Spleen (tissue), 13 donors: ENCODE measurements at places on chromosomes 12 and 14.
A peak's percentile ranks its signal among the peaks of the same experiment; 100 is the strongest.

DNA sequence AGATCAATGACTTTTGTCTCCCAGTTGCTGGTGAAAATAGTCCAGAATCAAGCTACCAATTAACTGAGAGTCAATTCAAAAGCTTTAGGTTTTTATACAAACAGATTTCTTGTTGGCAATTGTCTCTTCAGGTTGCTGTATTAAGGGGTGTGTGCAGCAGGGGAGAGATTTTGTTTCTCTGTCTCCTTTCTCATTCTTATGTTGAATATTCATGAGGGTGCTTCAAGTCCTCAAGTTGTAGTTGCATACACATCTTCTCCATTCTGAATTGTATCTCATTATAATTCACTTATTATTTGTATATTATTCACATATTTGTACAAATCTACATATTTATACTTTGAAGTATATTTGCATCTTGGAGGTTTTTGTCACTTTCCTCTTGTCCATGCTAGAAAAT is 126.7 kb upstream of the PTPRQ start:
- DNase-seq = no peak

GRCh38 chr12:34397591-34398365 is 375.5 kb downstream of the ALG10 start:
- peak; percentile 50 for DNase-seq

DNA sequence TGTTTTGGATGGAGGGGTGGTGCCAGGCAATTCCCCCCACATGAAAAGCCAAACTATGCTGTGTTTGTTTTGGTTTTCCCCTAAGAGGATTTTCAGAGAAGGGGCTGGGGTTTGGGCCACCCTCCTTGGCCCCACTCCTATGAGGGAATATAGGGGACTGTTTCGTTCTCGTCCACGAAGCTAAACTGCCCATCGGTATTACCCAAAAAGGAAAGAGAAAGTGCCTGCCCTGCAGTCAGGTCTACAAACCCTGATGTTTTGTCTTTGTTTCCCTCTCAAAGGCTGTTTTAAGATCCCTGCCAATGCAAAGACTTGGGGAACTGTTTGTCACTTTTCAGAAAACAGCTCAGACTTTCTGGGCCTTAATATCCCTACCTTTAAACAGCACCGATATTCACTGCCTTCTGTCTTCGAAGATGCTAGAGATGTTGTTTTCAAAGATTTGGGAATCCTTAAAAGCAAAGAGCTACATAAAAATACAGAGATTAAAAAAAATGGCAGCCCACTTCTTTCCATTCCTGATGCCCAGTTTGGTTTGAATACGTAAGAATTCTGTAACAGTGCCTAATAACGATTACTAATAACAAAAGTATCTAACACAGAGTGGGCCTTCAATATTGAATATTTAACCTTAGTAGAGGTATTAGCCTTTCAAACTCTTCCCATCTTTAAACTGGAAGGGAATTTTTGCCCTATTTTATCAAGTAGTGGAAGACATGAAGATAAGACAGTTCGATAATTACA is 518.4 kb downstream of the MED13L start:
- no peak for DNase-seq

DNA sequence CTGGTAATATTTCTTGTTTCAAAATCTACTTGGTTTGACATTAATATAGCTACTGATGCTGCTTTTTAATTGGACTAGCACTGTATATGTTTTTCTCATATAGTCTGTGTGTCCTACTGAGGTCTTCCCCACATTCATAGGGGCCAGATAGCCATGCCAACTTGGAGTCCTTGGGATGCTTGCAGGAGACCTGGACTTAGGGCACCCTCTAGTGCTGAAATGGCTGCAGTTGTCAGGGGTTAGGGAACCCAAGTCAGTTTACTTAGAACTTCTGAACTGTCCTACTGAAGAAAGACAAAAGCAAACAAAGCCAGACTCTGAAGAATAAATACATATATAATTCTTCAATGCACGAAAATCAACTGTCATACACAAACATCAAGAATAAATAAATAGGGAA is 279.9 kb upstream of the SYT1 start:
- no peak for DNase-seq

GRCh38 chr12:112239020-112239419 is 113.7 kb downstream of the TRAFD1 start:
- no peak for DNase-seq

GRCh38 chr14:65421201-65421981 is 8.9 kb downstream of the FUT8 start:
- DNase-seq = no peak

DNA sequence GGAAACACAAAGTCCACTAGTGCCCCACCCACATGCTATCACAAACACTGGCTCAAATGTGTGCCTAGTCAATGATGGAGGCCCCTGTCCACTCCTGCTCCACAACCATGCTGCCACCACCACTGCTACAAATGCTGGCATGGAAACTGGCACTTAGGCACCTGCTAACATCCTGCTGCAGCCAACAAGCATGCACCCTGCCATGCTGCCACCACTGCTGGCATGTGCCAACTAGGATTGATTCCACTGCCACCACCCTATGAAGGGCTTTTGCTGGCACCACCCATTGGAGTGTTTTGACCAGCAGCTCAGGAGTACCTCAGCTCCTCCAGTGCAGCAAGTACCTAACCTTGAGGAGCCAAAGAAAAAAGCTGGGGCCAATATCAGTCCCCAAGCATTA is 236.6 kb downstream of the CCDC59 start:
- DNase-seq = no peak

DNA sequence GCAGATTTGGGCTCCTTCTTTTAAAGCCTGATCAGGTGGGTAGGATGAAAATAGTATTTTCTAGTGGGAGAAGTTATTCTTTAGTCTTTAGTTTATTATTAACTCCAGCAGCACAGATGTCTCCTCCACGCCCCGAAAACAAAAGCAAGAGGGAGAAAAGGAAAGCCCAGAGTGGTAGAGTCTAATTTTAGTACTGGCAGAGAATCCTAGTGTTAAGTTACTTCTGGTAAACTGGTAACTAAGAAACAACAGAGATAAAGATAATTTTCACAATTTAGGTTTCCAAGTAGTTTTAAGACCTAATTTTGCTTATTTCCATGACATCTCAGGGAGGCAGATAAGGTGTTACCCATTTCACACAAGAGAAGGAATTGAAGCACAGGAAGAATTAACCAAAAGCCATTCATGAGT is 16.3 kb downstream of the ATP5MC2 start:
- no peak for DNase-seq

- peak; percentile 61 for DNase-seq
Observed at GRCh38 chr12:130435826-130436225, 98.1 kb downstream of the PIWIL1 start.

DNA sequence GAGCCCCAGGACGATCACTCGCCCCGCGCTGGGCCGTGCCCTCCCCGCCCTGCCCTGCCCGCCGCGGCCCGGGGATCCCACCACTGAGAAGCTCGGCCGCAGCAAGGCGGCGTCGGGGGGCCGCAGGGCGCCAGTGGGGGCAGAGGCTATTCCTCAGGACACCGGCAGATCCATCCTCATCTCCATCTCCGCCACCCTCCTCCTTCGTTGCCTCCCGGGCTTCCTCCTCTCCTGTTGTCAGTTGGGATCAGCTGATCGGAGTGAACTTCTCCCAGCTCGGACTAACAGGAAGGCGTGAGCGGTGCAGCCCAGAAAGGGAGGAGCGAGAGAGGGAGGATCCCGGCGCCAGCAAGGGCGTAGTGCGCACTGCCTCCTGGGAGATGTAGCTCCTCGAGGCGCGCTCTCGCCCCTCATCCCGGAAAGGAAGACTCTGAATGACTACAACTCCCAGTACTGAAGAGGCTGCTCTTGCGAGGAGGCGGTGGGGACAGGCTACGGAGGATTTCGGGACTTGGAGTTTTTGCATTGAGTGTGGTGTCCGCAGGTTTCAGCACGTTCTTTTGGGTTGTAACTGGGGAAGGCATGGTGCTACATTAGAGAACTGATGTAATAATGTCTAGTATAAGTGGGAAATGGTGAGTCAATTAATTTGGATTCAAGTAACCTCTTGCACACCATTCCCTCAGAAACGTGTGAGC is at the start of gene ZFYVE1:
ZFYVE1 (minus strand) TSS at position 262 of the 698 bp plus-strand sequence. CDS start 2,598 bp downstream, outside the sequence.
- peak; percentile 98 for DNase-seq

DNA sequence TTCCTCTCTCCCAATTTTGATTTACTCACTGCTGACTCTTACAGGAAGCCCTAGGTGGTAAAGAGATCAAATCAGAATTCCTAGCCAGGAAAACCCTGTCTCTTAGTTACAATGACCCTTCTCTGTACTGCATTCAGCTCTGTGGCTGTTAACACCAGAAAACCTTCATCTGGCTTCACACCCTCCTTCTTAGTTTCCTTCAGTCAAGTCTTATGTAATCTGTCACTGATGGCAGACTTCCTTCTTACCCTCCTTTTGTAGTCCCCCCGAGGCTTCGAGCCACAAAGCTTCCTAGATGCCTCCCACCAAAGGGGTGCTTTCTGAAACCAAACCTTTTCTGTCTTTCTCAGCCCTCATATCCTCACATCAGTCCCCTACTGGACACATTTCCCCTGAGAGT is 16.5 kb downstream of the NGDN start:
- no peak for DNase-seq

- DNase-seq = no peak
Observed at GRCh38 chr12:126588586-126589249, 1523.5 kb downstream of the AACS start.

- no peak for DNase-seq
Observed at GRCh38 chr12:50203691-50204090, 36.5 kb upstream of the CERS5 start.

- peak; percentile 15 for DNase-seq
Observed at GRCh38 chr12:113242560-113242959, 21.3 kb downstream of the TPCN1 start.

DNA sequence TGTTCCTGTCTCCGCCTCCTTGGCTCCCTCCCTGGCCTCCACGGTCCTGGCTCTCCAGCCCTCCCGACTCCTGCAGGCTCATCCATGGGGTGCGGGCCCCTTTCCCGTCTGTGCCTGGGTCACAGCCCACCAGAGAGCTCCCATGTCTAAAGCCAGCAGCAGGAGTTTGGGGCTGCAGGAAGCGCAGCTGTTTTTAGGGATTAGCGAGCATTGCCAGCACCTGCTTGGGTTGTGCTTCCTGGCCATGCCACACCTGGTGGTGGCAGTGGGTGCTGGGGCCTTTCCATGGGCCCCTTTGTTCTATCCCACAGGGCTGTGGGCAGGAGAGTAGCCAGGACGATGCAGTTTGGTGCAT is 64.7 kb downstream of the KIF26A start:
- DNase-seq = no peak

- DNase-seq = no peak
Observed at GRCh38 chr14:53458368-53458814, 305.3 kb upstream of the DDHD1 start.

DNA sequence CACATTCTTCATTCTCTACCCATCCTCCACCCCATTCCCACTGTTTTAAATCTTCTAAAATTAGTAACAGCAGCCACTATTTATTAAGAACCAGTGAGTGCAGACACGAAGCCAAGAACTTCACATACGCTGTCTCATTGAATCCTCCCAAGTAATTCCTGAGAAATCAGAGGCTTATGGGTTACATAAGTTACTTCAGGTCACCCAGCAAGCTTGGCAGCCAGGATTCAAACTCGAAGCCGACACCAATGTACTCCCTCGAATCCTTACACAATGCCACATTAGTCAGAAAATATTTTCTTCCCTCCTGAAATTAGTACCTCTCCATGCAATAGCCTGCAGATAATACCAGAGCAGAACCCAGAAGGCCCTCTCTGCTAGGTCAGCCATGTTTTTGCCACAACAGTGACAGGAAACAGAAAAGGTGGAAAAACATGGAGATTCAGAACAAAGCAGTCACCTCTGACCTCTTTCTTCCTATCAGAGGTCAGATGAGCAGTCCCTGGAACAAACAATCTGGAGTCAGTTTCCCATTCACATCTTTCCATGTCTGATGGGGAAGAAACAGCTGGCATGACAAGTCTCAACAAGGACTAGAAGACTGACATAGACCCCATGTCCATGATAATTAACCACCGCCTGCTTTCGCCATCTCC is 16.4 kb downstream of the NID2 start:
- DNase-seq = no peak

DNA sequence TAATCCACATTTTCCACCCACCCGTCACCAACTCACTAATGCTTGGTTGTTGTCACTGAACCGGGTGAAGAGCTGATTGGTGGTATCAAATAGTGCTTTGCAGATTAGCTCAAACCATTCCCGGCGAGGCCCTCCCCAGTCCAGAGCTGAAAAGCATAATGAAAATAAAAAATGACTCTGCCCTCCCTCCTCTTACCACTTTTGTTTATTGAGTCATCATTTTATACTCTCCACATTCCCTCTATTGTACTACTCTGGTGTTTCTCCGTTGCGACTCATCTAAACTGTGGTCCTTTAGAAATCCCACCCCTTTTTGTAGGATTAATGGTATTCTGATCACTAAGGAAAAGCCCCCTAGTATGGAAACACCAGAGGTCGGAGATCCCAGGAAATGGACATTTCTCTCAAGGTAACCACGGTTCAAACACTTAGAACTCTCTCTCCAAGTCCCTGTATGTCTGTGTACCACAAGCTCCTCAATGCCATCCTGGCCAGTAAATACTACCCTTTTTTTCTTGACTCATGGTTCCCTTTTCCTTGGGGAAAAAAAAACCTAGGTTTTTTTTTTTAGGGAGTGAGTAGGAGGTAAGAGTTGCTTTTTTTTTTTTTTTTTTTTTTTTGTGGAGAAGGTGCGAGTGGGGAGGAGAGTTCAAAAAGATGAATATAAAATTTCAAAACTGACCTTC is 42.0 kb downstream of the AREL1 start:
- DNase-seq = no peak

- DNase-seq = no peak
Observed at GRCh38 chr14:85129921-85130320, 400.0 kb upstream of the FLRT2 start.

DNA sequence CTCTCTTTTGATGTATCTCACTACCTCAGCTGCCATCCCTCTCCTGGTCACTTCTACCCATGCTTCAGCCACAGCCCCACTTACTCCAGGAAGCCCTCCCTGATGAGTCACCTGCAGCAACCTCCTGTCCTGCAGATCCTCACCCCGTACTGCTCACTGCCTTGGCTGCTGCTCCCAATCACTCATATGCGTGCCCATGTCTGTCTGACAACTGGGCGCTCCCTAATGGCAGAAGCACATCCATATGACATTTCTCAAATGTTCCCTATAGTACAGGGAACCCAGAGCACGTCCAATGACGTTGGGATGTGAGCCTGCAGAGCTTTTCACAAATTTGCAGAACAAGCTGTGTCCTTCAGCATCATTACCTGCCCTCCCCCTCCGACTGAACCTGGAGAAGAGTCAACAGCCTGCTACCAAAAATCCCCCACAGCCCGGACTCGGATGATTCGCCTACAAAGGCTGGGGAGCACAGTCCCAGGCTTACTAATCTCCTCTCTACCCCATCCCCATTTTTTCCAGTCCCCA is 90.0 kb downstream of the SINHCAF start:
- DNase-seq = no peak

- no peak for DNase-seq
Observed at GRCh38 chr12:107549651-107550480, 135.7 kb upstream of the PWP1 start.
